ENCODE measurements at places on chromosomes 12 and 14.

DNA sequence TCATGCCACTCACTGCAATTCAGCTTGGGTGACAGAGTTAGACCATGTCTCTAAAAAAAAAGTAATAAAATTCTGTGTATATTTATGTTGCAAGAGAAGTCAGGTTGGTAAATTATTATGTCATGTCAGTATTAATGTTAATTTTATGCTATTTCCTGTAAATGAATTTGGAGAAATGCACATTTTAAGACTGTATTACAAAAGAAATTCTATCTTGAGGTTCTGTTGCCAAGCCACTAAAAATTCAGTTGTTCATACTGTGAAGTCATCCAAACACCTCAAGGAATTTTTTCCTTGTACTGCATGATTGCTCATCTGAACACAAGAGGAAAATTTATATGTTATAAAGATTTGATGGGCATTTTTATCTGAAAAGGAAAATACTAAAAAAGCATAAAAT is 23.3 kb upstream of the HMGA2 start:
- DNase-seq: no peak

DNA sequence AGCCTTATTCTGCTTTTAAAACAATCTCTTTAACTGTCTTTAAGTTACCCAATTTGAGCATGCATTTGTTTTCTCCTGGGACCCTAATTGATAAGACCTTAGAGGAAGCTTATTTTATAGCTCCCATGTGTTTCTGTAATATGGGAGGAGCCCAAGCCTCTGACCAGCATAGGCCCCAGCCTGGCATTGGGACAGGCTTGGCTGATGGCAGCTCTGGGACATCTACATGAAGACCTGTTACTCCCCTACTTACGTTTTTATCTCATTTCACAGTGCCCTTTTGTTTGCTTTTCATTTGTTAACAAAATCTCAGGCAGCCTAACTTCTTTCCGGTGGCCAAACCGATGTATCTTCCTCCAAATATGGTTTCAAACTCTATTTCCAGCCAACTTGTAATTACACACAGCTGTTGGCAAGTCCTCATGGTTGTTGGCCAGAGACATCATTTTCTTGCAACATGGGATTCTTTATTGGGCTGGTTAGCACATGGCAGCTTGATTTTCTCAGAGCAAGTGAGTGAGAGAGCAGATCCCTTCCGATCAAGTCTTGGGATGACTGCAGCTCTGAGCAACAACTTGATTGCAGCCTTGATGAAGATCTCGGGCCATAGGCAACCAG is 1117.5 kb downstream of the AACS start:
- DNase-seq: no peak

GRCh38 chr12:20212658-20213555 is 155.4 kb upstream of the PDE3A start:
- DNase-seq: no peak

DNA sequence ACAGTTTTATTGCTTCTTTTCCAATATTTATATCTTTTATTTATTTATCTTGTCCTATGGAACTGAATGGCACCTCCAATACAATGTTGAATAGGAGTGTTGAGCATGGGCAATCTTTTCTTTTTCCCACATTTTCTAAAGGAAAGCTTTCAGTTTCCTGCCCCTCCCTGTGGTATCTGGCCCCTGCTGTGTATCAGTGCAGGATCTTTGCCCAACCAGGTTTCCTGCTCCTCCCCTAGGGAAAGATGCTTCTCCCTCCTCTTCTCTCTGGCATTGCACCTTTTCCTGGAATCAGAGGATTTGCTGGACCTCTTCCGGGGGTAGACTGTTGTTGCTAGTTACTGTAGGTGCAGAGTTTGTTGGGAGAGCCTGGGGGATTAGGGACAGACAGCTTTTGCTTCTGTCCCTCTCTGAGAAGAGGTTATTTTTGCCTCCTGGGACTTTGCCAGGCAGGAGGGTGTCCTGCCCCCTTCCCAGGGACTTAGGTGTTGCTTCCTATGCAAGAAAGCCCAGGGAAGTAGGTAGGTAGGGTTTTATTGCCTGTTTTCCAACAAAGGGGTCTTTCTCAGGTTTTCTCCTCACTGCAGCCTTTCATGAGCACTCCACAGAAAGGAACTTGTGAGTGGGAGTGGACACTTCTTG is 67.6 kb downstream of the POLR3B start:
- DNase-seq: no peak

GRCh38 chr12:127542391-127542790 is 724.6 kb upstream of the TMEM132C start:
- no peak for DNase-seq

DNA sequence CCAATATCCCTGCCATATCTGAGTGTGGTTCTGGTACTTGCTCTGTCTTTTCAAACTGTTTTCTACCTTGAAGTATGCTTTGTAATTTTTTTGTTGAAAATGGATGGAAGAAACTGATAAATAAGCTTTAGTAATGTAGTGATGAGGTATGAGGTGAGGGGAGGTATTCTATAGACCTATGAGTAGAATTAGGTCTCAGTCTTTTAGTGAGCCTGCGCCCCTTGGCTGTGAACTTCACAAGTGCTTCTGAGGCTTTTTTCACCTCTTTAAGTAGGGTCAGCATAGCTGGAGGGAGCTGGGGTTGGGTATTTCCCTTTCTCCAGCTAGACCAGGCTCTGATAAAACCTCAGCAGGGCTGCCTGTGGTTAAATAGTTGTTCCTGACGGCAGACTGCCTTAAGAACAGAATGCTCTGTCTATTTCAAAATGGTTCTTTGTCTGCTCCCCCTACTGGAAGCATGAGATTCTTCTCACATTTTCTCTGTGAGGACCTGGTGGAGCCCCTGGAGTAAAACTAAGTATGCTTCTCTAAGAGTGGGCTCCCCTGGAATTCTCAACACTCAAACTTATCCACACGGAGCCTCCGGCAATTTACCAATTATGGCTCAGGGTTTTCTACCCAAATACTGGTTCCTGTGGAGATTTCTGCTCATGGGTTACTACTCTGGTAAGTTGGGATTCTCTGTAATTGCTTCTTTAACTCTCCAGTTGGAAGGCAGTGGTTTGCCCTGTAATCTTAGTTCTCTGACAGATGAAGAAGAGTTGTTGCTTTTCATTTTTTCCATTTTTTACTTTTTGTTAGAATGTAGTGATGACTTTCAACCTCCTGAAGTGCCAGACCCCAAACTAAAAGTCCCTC is 13.1 kb downstream of the KRT5 start:
- DNase-seq: no peak

- DNase-seq: no peak
Measured at GRCh38 chr12:107126796-107127481, 33.6 kb upstream of the CRY1 start.

DNA sequence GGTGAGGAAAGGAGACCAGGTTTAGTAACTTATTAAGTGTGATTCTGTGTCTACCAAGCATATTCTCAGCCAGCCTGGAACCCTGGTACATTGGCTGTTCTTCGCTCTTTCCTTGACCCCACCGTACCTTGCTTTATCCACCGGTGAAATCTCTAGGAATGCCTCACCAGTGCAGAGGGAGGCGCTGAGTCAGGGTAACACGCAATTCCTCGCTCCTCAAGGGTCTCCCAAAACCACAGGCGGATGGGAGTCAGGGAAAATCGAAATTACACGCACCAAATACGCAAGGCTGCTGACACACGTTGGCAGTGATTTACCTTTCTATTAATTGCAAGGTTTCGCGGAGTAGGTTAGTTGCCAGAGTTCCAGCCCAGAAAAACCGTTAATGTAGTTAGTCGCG is 845 bp downstream of the L3HYPDH start:
- DNase-seq: no peak

DNA sequence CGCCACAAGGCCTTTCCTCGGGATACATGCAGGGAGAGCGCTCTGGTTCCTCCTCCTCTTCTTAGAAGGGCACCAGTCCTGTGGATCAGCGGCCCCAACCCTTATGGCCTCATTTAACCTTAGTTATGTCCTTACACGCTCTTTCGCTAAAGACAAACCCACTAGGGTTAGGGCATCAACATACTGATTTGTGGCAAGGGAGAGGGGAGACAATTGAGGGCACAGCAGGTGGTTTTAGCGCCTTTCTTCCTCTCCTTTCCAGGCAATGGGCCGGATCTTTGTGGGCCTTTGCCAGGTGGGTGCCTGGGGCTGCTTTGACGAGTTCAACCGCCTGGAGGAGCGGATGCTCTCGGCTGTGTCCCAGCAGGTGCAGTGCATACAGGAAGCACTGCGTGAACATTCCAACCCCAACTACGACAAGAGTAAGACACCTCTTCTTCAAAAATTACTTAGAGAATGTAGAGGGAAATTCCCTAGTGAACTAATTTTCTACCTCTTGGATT is 43.6 kb downstream of the DYNC1H1 start:
- DNase-seq: no peak

DNA sequence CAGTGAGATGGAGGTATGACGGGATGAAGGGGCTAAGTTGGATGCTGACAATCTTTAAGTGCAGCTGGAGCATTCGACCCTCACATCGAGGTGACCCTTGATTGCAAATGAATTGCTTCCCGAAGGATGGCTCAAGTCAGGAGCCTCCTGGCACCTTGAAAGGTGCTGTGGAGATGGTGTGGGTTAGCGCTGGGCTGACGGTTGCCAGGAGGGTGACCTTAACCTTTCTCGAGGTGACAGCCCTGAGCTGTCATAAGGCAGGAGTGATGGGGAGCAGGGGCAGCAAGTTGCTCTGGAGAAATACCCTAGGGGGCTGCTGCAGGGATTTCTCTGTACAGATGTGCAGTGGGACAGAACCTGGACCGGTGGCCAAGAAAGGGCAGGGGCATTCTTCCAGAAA is 122.8 kb downstream of the CRACR2A start:
- DNase-seq: no peak

DNA sequence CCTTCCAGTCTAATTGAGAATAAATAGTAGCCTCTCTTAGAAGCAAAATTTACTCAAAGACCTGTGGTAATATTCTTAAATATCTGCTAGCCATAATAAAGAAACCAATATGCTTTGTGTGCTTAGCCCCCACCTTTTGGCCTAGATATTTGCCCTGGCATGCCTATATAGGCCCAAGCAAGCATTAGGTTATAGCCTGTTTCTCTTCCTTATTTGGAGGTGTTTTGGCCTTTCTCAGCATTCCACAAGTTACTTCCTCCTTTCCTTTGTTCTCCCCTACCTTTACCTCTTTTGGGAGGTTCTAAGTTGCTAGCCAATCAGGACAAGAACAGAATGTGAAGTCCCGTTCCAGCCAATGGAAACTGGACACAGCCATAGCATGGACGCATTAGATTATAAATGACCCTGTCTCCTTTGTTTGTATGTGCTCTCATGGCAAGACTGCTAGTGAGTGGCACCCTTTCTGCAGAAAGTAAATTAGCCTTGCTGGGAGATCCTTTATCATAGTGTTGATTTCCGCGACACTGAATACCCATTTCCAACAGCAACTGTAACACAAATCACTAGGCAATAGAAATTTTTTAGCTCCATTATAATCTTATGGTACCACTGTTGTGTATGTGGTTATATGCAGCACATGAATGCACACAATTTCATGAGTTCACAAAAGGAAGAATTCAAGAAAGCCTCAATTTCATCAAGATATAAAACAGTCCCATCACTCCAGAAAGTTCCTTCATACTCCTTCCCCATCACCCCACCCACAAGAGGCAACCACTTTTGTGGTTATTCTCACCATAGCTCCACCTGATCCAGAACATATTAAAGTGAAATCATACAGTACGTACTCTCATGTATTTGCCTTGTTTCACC is 37.6 kb downstream of the CEP83 start:
- no peak for DNase-seq

- DNase-seq: no peak
Measured at GRCh38 chr12:72277415-72277814, 5.2 kb downstream of the TRHDE start.

GRCh38 chr12:3872800-3873636 is at the start of gene PARP11:
PARP11 (minus strand) TSS chr12:3873399; CDS start chr12:3873229, 170 bp downstream.
- DNase-seq: peak; percentile 97

GRCh38 chr12:1126091-1126490 is 135.1 kb downstream of the ERC1 start:
- peak; percentile 28 for DNase-seq

DNA sequence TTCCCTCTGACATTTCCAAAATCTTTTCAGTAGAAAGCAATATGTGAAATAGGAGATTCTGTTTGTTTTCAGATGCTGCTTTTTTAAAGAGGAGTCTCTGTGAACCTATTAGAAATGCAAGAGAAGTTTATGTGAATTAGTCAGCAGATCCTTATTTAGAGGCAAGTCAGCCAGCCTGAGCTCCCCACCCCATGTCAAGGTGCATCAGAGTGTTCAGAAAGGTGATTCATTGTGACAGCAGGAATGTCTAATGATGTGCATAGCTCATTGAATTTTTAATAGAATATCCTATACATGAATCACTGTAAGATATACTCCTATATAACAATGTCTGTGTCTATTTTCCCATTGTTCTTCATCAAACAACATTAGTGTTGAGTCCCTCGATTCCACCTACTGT is 1222.4 kb upstream of the USP15 start:
- no peak for DNase-seq

- no peak for DNase-seq
Measured at GRCh38 chr12:8080120-8080519, 2.0 kb upstream of the NECAP1 start.
